CD4-positive, alpha-beta memory T cell (primary cell): ENCODE measurements at places on chromosomes 4 and X. TPM values are rescaled to one million over a fixed set of nuclear protein-coding genes. Genes with fewer than 3 reads are reported as not detected.

The CRMP1 gene
- not detected for total RNA-seq

The FGB gene
- not detected for total RNA-seq

The SPATA18 gene
- total RNA-seq: 0.44 TPM

The SPARCL1 gene
- not detected for total RNA-seq

DNA sequence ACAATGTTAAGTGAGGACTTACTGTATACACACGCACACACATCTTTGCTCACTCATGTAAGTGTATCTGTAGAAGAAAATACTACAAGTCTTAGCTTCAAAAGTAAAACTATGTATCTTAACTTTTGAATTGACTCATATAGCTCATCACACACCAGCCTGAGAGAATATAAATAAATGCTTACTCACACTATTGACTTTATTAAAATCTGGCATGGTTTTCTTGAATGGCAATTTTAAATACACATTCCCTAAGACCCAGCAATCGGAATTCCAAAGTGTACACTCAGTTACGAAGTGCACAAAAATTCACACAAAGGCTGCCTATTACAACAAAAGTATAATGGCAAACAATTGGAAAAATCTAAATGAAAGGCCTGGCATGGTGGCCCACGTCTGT is 2.0 kb downstream of the ERCC6L start:
- no peak for DNase-seq

- DNase-seq: no peak
Observed at GRCh38 chrX:46823481-46823880, 13.4 kb upstream of the RP2 start.

GRCh38 chr4:157978680-157979361 is 194.0 kb downstream of the GASK1B start:
- DNase-seq: peak; percentile 19

- DNase-seq: no peak
Observed at GRCh38 chrX:17919896-17920446, 58.9 kb upstream of the RAI2 start.
